Fibroblast of the aortic adventitia (primary cell): ENCODE measurements at places on chromosomes 5 and 9.
A peak's percentile ranks its signal among the peaks of the same experiment; 100 is the strongest.

- peak; percentile 71 for DNase-seq
These were observed 30.0 kb upstream of the GPR21 start for GRCh38 chr9:123003466-123003865.

DNA sequence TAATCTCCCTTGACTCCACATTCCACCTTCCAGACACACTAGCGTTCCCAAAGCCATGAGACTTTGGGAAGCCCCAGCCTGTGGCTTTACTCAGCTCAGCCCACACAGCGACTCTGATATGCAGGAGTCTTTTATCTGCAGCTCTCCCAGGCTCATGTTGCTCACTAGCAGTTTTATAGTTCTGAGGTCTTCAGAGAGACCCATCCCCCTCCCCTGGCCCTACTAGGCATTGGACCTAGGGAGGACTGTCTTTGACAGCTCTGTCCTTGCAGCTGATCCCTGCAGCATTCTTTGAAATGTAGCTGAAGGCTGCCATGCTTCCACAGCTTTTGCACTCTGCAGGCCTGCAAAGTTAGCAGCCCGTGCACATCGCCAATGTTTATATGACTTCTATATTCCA, 19.9 kb upstream of the CYLC2 start:
- DNase-seq, result no peak

- no peak for DNase-seq
These were observed 559.5 kb upstream of the WWC1 start for GRCh38 chr5:167731951-167732350.

DNA sequence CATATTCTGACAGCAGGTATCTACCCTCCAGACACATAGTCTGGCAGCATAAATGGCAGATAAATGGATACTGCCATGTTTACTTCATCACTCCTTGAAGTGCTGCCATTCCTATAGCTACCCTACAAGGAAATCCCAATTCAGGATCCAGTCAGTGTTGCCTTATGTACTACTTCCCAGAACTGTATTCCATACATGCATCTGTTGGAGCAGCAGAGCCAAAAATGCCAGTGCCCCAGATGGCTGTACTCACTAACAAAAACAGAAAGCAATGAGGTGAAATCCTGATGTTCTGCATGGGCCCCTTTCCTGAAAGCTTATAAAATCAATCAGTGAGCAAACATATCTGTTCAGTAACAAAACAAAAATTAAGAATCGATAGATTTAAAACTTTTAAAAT, 490.0 kb upstream of the COX7C start:
- no peak for DNase-seq

GRCh38 chr9:83219924-83220438, 157.0 kb upstream of the RASEF start:
- DNase-seq, result no peak

DNA sequence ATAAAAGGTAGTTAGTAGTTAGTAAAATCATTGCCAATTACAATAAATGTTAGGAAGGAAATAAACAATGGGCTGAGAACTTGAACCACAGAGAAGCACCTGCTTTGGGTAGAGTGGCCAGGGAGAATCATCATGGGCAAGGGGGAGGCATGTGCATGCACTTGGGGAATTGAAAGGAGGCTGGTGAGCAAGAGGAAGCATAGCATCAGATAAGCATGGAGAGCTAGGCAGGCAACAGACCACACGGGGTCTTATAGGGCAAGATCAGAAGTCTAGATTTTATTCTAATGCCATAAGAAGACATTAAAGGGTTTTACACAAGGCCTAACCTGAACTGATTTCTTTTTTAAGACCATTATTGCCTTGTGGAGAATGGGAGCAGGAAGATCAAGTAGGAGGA, 93.4 kb downstream of the PIP5K1B start:
- DNase-seq, result no peak

- DNase-seq, result no peak
These were observed 38.7 kb downstream of the CDC42SE2 start for GRCh38 chr5:131302506-131302905.

DNA sequence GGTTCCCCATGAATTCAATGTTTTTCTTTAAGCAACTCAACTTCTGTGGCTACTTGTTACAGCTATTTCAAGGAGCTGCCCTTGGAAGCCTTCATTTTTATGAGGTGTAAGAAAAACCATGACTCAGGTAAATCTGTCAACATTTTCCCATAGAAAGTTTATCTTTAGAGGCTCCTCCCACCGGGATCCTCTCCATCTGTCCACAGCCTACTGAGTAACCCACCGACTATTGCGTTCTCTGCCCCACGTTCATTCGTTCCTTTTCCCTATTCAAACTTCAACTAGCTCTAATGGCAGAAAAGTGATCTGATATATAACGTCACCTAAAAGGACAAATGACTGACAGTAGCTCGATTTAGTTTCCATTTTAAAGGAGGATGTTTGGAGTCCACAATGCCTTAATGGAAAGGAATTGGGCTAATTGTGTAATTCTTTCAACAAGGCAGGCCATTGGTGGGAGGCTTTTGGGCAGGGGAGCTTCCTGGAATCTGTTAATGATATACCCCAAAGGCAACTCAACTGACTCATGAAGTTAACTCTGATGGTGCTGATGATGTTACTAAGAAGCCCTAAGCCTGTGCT, 29.3 kb upstream of the NR3C1 start:
- no peak for DNase-seq

GRCh38 chr9:137280474-137281344, 3.2 kb downstream of the TOR4A start:
- no peak for DNase-seq

- DNase-seq, result no peak
These were observed 11.8 kb upstream of the FCN1 start for GRCh38 chr9:134929193-134930158.

- no peak for DNase-seq
These were observed 741.3 kb downstream of the TLE1 start for GRCh38 chr9:80948066-80948465.

GRCh38 chr9:131500939-131501541, 1.7 kb upstream of the POMT1 start:
- peak; percentile 22 for DNase-seq

DNA sequence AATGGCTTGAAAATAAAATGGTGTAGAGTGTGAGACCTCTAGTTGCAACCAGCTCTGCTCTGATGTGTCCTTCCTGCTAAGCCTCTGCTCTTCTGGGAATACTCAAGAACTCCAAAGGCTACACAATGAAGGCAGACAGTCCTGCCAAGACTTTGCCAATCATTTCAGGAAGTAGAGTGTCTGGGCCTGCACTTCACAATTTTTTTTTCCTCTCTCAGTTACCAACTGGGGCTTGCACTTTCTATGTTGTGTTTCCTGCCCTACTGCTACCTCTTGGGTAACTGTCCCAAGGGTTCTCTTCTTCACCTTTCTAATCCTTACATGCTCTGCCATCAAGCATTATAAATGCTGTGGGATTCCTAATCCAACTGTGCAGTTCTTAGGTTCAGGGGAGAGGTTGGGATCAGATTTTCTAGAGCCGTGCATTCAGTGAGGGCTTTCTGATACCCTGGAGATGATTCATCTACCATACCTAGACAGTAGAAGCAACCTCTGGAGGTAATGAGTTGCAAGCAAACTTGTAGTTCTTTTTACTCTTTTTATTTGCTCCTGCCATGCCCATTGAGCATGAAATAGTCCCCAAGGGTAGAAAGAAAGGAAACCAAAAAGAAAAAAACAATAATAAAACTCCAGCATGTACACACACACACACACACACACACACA, 365.9 kb downstream of the MLLT3 start:
- DNase-seq, result no peak

DNA sequence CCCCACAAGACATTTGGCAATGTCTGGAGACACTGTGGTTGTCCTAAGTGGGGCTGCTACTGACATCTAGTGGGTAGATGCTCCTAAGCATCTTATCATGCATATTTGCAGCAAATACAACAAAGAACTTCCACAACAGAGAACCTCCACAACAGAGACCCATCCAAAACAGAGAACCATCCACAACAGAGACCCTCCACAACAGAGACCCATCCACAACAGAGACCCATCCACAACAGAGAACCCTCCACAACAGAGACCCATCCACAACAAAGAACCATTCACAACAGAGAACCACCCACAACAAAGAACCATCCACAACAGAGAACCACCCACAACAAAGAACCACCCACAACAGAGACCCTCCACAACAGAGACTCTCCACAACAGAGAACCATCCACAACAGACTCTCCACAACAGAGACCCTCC, 32.8 kb downstream of the ARPC5L start:
- peak; percentile 58 for DNase-seq

DNA sequence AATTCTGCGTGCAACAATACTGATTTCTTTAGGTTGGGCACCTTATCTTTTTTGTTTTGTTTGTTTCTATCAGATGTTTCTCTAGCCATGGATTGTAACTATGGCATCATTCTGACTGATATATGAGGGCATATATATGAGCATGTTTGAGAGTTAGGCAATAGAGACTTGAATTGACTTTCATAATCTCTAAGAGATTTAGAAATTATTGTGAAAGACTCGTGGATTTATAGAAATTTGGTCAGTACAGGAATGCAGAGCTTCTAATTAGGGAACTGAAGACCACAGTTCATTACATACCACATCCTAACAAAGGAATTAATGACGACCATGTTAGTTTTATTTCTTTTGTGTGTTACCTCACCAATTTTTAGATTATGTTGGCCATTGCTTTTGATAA, 546.0 kb upstream of the GRAMD2B start:
- DNase-seq, result no peak

DNA sequence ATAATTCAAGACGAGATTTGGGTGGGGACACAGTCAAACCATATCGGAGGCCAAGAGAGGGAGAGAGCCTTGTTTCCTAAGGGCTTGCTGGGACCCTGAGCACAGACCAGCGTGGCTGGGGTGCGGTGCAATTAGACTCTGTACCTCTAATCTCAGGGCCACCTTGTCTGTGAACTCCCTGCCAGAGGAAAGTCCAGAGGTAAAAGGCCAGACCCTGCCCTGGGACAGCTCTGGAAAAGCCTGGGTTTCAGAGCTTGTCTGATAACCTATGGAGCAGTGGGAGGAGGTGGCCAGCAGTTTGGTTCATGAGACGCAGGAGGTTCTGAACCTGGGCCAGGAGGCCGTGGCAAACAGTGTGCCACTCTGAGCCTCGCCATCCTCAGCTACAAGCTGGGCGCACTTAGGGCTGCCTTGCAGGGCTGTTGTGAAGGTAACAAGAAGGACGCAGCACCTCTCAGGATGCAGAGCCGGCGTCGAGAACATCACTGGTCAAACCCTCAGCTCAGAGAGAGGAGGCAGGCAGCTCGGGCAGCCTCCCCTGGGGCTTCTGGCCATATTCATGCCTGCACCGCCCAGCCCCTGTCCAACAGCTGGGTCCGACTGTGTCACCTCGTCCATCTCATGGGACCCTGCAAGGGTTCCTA, 4.8 kb upstream of the DOLPP1 start:
- DNase-seq, result no peak

DNA sequence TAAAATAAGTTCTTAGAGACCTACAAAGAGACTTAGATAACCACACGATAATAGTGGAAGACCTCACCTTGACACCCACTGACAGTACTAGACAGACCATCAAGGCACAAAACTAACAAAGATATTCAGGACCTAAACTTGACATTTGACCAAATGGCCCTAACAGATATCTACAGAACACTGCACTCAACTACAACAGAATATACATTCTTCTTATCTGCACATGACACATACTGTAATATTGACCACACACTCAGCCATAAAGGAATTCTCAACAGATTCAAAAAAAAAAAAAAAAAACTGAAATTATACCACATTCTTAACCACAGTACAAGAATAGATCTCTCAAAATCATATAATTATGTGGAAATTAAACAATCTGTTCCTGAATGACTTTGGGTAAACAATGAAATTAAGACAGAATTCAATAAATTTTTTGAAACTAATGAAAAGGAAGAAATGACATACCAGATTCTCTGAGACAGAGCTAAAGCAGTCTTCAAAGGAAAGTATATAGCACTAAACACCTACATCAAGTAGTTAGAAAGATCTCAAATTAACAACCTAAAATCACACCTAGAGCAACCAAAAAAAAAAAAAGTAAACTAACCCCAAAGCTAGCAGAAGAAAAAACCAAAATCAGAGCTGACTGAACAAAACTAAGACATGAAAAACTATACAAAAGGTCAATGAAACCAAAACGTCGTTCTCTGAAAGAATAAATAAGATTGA, 362.3 kb upstream of the POU5F2 start:
- no peak for DNase-seq

DNA sequence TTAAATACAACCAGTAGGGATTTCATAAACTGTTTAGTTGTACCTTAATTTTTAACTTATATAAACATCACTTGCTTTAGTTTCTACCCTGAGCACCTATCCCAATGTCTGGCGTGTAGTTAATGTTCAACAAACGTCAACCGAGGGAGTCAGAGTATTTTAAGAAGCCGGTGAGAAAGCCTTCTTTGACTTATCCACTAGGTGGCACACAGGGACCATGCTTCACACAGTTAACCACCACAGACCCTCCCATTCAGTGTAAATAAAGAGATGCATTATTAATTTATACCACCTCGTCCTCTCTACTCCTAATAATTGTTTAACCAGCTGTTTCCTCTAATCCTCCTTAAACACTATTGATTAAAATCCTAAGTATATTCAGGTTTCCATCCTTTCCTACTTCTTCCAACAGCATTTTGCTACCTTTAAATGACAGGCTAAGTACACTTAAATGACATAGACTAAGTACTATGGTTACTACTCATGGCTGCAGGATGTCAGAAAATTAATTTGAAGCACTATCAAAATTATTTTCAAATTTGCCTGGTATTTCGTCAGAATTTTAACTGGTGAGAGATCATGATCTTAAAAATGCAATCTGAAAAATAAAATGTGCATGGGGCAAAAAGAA, 2.3 kb downstream of the HAPLN1 start:
- peak; percentile 86 for DNase-seq

- no peak for DNase-seq
These were observed 41.2 kb upstream of the SPRY4 start for GRCh38 chr5:142366007-142366406.

DNA sequence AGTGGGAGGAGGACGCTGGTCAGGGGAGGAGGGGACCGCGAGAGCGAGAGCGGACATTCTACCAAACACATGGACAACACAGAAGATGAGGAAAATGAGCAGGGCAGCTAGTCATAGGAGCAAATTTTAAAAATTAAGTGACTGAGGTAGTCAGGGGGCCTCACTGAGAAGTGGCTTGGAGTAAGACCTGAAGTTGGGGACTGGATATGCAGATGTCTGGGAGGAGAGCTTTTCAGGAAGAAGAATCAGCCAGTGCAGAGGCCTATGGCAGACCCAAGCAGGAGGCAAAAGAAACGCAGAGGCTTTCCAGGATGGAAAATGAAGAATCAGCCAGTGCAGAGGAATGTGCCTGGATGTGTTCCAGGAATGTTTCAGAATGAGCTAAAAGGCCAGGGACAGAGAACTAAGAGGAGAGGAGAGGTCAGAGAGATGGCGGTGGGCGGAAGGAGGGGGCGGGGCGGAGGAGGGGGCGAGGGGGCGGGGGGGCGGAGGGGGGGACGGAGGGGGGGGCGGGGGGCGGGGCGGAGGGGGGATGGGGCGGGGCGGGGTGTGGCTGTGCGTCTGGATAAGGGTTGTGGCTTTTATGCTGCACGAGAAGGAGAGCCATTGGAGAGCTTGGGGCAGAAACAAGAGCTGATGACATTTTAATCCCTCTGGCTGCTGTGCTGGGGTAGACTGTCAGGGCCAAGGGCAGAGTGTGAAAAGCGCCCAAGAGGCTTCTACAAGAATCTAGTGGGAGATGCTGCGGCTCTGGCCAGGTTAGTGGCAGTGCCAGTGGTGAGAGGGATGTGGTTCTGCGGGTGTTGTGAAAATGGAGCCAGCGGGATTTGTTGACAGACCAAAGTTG, 129.6 kb downstream of the KCNIP1 start:
- DNase-seq, result peak; percentile 91
